BJ (cell line): ENCODE measurements at places on chromosomes 11 and 22.

DNA sequence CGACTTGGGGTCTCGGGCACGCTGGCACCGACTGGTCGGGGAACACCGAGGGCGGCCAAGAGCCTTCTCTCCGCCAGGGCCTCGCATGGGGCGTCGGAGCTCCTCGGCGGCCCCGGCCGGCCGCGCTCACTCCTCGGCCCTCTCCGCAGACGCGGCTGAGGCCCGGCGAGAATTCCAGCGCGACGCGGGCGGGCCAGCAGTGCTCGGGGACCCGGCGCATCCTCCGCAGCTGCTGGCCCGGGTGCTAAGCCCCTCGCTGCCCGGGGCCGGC, 5.6 kb downstream of the TBX1 start:
- DNase-seq, result no peak

- DNase-seq, result no peak
Observed at GRCh38 chr11:83835423-83835822, 549.3 kb upstream of the CCDC90B start.

DNA sequence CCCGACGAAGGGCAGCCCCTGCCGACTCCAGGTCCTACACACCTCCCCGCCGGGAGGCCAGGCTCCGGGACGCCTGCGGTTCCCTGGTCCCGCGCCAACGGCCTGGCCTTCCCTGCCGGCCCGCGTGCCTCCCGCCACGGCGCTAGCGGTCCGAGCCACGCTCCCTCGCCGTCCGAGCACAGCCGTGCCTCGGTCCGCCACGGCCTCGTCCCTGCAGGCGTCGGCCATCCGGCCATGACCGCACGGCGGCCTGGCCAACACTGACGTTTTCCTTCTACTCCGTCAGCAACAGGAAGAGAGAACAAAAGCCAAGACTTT, 532 bp downstream of the EIF4G2 start:
- DNase-seq, result no peak

DNA sequence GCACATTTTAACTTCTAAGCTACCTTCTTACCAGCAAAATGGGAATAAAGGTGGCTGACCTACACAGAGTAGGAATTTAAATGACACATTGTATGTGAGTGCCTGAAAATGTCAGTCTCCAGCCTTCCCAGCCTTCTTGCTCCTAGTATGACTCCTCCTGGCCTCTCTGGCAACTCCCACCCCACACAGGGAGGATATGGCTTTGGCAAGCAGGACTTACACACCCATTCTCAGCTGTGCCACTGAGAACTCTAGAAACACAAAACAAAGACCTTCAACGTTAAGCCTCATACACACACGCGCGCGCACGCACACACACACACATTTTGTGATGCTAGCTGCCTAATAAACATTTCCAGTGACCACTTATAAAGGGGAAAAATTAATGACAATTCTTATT, 65.8 kb downstream of the PACSIN2 start:
- no peak for DNase-seq

- DNase-seq, result peak; percentile 41
Observed at GRCh38 chr22:19666673-19667593, 47.4 kb upstream of the SEPTIN5 start.

DNA sequence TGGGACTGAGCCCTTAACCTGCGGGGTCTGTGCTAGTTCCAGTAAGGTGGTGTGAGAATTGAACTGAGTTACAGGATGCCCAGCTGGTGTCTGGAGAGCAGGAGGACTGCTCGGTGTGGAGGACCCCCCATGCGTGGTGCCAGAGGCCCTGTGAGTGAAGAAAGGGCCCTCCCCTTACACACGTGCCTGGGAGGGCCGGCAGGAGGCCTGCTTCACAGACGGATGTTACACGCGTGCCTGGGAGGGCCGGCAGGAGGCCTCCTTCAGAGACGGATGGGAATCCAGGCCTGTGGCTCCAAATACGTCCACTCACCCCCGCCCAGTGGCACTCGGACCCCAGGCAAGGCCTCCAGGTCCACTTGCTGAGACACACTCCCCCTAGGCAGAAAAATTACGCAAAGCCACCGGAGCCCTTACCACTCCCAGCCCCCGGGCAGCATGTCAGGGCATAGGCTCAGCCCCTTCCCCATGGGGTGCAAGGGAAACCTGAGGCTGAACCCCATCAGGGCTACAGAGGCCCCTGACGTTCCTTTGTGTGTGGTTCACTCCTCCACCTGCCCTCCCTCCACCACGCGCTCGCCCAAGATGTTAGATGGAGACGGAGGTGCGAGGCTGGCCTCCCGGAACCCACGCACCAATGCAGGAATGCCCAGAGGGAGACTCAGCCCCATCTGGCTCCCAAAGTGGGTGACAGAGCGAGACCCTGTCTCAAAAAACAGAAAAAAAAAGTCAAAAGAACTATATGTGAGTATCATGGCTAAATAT, 227.8 kb downstream of the BRD1 start:
- DNase-seq, result no peak

DNA sequence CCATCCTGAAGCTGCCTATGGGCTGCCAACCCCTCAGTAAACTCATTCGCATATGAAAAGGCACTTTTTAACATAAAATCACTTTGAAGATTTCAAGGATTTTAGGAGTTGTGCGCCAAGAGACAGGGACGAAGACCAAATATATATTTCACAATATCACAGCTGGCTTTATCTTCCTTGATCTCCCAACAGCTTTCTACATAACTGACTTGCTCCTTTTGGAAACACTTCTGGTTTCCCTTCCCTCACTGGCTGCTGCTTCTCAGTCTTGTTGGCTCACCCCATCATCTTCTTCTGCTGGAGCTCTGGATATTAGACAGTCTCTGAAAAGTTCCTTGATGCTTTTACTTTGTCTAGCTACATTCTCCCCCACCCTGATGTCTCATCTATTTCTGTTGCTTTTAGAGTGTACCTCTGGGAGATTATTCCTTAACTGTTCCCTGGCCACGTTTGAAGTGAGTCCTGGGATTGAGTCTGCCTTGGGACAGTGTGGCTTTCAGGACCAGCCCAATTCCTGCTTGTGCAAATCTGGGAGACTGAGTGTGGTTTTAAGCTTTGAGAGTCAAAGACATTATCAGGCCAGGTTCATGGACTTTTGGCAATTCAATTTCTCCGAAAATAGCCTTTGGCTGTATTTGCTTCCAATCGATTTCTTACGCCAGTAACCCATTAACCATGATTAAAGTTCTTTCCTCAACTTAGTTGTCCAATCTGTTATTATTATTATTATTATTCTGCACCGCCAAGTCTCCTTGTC, 30.9 kb upstream of the NNMT start:
- no peak for DNase-seq

- no peak for DNase-seq
Observed at GRCh38 chr11:14554959-14555358, 34.8 kb upstream of the PSMA1 start.

- no peak for DNase-seq
Observed at GRCh38 chr22:40595497-40596234, 40.9 kb downstream of the MRTFA start.

GRCh38 chr22:21450858-21451353, 16.3 kb upstream of the TMEM191C start:
- DNase-seq, result no peak

DNA sequence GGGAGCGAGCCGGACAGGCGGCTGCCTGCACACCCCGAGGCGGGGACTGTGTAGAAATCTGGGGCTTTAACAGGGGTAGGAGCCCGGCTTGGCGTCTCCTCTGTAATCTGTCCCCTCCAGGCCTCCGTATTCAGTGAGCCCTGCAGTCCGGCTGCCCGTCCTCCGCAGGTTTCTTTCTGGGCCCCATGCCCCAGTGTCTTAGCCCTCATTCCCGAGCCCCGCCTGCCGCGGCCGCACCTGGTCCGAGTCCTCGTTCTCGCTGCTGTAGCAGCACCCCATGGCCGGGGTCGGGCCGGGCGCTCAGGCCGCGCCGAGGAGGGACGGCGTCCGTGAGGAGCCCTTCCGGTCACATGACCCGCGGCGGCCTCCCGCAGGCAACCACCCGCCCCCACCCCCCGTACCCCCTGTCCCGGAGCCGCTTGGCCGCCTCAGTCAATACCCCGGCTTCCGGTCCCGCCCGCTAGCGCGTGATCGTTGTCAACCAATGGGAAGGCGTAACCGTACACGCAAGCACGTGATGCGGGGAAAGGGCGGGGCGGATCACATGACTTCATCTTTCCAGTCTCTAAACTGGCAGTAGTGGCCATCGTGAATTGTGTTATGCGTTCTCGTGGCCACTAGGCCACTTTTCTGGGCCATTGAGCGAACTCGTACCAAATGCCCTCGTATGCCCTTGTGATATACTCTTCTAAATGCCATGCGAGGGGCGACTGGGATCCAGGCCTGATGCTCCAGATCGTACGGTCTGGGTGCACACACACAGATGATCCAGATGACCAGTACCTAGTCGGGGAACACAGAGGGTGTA, at the start of gene LAMTOR1:
TSS of gene LAMTOR1 (minus strand) at position 352 of the 808 bp plus-strand sequence. CDS start at position 279, 73 bp downstream.
- DNase-seq, result peak; percentile 92

DNA sequence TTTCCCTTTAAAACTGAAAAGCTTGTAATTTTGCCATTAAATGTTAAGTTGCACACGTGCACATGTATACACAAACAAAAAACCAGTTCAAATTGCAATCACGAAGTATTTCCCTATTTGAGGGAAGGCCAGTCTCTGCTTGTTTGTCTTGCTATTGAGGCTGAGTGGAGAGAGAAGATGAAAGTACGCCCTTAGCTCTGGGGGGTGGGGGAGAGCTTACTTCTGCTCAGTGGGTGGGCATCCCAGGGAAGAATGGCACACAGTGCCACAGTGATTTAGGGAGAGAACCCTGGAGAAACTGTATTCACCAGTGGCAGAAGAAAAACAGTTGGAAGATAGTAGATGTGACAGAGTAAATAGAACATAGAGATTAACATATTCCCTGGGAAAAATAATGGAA, 8.7 kb downstream of the YAP1 start:
- no peak for DNase-seq

GRCh38 chr11:111531136-111531535, 9.4 kb upstream of the LAYN start:
- DNase-seq, result no peak

- DNase-seq, result no peak
Observed at GRCh38 chr22:38186429-38186828, 4.8 kb upstream of the PLA2G6 start.

DNA sequence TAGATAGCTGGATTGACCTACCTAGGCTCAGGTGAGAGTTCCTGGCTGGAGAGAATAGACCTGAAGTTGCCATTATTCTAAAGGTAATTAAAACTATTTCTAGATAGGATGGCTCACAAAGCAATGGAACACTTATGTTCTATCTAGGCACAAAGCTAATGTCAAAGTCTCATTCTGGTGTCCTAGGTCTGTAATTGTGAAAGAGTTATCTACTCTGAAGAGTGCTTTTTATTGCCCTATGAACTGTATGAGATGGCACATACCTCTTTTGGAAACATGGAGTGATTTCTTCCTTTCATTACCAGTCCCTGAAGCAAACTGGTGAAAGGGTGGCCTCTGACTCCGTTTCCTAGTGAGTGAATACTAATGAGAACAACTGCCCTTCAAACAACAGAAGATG, 80.3 kb downstream of the MTNR1B start:
- DNase-seq, result no peak

DNA sequence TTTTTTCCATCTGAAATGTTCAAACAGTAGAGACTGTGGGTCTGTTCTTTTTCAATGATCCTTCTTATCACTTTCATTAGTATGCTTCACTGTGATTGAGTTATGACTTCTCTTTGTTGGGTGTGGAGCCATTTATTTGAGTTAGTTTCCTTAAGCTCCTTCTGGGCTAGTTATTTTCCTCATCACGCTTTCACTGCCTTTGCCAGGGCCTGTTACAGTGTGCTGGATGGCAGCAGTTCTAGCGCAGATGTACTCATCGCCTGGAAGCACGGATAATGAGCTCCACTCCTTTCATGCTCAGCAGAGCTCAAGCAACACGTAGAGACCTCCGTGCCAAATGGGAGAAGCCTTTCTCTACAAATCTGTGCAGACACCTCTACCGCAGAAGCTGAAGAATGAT, 7.0 kb upstream of the ARHGAP42 start:
- DNase-seq, result no peak

GRCh38 chr22:48751539-48752437, 1075.9 kb downstream of the BRD1 start:
- no peak for DNase-seq

DNA sequence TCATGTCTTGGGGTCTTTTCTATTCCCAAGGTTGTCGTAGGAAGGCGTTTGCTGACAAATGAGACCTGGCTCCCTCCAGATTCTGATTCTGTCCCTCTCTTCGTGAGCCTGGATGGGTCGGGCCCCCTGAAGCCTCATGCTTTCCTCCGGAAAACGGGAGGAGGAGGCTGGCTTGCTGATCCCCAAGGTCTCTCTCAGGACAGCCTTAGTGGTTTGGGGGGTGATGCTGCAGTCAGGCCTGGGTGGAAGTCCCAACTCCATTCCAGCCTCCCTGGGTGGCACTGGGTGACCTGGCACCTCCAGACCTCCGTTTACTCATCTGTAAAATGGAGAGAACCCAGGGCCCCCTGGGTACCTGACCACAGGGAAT, 23.4 kb upstream of the SMIM38 start:
- DNase-seq, result no peak

DNA sequence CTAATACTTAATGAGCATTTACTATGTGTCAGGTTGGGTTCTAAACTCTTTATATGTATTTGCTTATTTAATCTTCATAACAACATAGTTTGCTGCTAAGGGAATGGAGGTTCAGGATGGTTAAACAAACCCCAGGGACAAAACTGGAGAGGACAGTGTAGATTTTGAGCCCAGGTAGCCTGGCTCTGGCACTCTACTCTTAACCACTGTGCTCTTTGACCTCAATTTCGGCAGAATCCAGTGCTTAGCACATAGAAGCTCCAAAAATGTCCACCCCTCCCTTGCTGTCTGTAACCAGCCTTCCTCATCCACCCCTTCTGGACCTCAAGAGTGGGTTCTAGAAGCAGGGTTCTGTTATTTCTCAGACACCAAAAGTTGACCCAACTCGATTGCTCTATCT, 88.0 kb upstream of the SYT13 start:
- DNase-seq, result no peak

DNA sequence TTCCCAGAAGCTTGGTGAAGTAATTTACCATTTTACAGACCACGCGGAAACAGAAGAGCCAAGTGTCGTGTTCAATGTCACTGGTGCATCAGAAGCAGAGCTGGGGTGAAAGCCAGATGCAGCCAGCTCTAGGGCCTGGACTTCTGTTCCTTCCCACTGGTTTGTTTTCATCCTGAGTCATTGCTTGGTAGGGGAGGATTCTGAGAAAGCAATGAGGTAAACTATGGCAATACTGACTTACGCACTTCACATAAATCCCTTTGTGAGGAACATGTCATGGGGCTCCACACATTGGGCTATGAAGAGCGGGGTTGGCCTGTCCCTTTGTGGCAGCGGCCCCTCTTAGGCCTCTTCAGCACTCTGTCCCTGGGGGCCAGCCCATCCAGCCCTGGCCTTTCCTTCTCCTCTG, 52.4 kb upstream of the RBFOX2 start:
- peak; percentile 45 for DNase-seq

GRCh38 chr11:788009-788640, 1.8 kb downstream of the CEND1 start:
- DNase-seq, result no peak
